ENCODE measurements at places on chromosomes 2 and 18.

DNA sequence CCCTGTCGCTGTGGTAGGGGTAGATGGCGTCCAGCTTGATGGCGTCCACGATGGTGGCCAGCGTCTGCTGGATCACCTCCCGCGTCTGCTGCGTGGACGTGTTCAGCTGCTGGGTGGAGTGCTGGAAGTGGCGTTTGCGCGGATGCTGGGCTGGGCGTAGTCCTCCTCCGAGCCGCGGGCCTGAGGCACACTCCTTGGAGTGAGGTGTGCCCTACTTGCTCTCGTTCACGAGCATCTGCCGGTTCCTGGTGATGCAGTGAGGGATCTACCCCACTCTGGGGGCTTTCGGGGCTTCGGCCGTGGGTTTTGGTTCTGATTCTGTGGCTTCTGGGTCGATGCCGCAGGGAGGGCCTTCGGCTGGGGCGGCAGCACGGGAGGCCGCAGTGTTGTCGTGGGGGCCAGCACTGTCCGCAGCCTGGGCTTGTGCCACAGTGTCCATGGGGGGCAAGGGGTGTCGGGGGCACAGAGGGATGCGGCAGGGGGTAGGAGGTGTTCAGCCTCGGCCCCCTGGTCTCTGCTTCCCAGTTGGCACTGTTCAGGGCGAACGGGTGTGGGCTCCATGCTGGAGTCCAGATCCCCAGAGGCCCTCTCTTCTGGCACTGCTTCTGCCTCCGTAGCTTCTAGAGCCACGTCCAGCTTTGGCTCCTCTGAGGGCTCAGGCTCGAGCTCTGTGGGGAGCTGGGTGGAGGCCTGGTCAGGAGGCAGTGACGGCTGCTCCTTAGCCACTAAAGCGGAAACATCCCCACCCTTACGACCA is 890.6 kb upstream of the LRRTM1 start:
- no peak for DNase-seq

- DNase-seq, result no peak
Observed at GRCh38 chr2:28268386-28268785, 124.3 kb upstream of the FOSL2 start.

- no peak for DNase-seq
Observed at GRCh38 chr18:44744161-44745121, 63.8 kb downstream of the SETBP1 start.

DNA sequence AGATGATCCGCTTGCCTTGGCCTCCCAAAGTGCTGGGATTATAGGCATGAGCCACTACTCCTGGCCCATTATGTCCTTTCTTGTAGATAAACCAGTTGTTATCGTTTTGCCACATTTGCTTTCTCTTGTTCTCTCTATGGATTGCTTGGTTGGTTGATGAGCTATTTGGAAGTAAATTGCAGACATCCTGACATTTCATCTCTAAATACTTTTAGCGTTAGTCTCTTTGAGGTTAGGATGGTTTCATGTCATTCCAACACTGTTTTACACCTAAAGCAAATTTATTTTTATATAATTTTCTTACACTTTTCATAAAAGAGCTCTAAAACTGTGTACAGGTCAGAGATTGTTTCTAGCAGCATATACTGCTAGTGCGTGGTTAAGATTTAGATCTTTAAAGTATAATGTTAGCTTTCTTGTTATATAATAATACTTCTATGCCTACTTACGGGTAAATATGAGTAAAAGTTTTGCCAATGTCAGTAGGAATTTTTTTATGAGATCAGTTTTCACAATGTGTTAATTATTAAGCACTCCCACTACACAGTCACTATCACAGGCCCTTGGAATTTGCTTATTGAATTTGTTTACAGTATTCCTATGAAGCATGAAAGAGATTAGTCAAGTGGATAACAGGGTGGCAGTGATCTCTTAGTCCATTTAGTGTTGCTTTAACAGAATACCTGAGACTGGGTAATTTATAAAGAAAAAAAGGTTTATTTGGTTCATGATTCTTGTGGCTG is 10.3 kb downstream of the POLI start:
- DNase-seq, result no peak

GRCh38 chr2:44598330-44599119 is 236.8 kb downstream of the CAMKMT start:
- no peak for DNase-seq

DNA sequence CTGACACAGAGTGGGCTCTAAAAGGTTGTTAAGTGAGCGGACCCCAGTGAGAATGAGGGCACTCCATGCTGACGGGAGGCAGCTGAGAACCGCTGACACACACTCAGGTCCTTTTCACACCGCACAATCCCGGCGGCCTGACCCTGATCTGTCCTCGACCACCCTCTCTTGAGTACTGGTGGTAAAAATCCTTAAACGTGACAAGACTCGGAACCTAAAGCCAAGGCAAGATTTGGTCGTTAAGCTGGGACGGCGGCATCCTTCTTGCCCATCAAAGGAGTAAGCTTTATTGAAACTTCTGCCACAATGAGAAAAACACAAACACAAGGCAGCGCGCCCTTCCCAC is 569 bp downstream of the TMX3 start:
- DNase-seq, result no peak

GRCh38 chr2:121888189-121888557 is 132.7 kb downstream of the TSN start:
- no peak for DNase-seq

DNA sequence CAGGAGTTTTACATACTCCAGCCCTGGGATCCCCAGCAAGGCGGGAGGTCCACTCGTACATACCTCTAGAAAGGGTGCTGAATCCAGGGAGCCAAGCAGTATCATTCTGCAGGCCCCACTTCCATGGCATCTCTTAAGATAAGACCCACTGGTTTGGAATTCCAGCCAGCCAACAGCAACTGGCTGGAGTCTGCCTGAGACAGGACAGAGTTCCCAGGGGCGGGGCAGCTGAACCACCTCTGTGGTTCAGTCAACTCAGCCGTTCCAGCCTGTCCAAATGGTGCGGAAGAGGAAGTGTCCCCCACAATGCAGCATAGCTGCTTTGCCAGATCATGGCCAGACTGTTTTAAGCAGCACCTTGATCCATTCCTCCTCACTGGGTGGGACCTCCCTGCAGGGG is 33.2 kb downstream of the ZNF892 start:
- DNase-seq, result no peak

GRCh38 chr2:122319539-122320132 is 564.2 kb downstream of the TSN start:
- no peak for DNase-seq

GRCh38 chr18:24456549-24456948 is 3.9 kb upstream of the HRH4 start:
- no peak for DNase-seq

GRCh38 chr2:204255071-204255470 is 290.2 kb upstream of the PARD3B start:
- no peak for DNase-seq

- no peak for DNase-seq
Observed at GRCh38 chr2:16351137-16351536, 314.5 kb downstream of the CYRIA start.
